ENCODE measurements at places on chromosomes 13 and 19.

DNA sequence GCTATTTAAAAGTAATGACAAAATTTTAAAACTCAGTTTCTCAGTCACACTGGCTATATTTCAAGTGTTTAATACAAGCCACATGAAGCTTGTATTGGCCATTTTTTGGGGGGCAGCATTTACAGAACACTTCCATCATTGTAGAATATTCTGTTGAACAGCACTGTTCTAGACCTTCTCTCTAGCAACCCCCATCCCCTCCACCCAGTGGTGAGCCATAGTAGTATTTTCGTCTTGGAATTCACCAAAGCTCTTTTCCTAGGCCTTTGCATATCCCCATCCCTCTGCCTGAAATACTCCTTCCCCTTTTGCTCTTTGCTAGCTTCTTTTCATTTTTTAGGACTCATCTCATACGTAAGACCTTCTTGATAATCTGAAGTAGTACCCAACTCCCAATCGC is 99.5 kb downstream of the ZC3H13 start:
- H3K36me3 ChIP-seq, result no peaks in the 10 kb centered on the region
- no peak for DNase-seq
- H3K27ac ChIP-seq, result no peak overlapping the region
- no peaks in the 10 kb centered on the region for H3K27me3 ChIP-seq
- no peak overlapping the region for H3K4me3 ChIP-seq

DNA sequence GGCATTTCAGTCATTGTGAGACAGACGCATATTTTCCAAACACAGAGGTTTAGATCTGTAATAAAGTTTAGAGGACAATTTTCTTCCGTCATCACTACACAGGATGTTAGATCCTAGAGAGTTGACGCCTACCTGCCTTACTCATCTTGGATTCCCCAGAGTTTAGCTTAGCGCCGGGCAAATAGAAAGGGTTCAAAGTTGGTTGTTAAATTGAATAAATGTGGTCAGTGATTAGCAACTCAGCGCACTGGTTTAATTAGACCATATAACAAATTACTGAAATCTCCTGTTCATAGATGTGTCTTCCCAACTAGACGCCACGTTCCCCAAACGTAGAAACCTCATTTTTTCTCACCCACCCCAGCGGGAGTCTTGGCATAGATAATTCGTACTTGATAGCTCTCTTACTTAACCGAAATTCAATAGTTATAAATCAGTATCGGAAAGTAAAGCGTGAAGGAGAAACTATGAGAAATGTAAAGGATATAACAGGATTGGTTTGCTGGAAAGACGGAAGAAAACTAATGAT is 726 bp upstream of the UFM1 start:
- DNase-seq, result no peak
- H3K4me1 ChIP-seq, result peaks cover 13% of the 10 kb centered on the region
- no peaks in the 10 kb centered on the region for H3K27me3 ChIP-seq
- H3K27ac ChIP-seq, result peak overlapping the region; percentile 94

DNA sequence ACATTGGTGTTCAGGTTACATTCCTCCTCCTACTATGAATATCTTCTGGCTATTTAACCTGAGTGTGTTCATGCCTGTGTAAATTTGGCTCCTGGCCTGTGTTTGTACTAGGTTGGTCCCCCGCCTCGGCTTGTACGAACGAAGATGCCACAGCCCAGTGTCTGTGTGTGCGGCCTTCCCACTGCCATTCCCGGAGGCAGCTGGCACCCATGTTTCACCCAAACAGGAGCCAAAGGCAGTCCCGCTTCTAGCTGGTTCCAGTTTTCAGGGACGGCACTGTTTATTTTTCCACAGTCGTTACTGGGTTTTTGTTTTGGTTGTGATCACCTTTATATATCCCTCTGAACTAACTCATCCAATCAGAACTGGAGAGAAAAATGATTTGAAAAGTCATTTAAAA is 102.5 kb upstream of the ZNF536 start:
- no peaks in the 10 kb centered on the region for H3K36me3 ChIP-seq
- H3K27ac ChIP-seq, result no peak overlapping the region
- no peaks in the 10 kb centered on the region for H3K27me3 ChIP-seq
- no peak for DNase-seq
- H3K4me1 ChIP-seq, result no peaks in the 10 kb centered on the region
- H3K4me3 ChIP-seq, result no peak overlapping the region

DNA sequence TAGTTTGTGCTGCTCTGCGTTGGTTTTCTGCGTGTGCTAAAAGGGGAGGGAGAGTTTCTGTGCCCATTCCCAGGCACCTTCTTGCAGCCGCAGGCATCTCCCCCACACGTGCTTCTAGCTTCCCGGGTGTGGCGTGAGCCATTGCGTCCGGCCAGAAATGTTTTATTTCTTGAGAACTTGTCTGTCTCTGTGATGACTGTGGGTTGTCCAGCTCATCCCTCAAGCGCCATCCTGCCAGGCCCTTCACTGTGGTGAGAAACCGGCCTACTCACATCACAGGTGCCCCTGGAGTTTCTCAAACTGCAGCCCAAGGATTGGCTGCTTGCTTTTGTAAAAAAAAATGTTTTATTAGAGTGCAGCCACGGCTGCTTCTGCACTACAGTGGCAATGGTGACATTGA is 24.2 kb downstream of the EPN1 start:
- H3K4me1 ChIP-seq, result no peaks in the 10 kb centered on the region
- peaks cover 16% of the 10 kb centered on the region for H3K36me3 ChIP-seq
- DNase-seq, result no peak
- H3K27me3 ChIP-seq, result no peaks in the 10 kb centered on the region
- no peak overlapping the region for H3K27ac ChIP-seq
- H3K4me3 ChIP-seq, result no peak overlapping the region

DNA sequence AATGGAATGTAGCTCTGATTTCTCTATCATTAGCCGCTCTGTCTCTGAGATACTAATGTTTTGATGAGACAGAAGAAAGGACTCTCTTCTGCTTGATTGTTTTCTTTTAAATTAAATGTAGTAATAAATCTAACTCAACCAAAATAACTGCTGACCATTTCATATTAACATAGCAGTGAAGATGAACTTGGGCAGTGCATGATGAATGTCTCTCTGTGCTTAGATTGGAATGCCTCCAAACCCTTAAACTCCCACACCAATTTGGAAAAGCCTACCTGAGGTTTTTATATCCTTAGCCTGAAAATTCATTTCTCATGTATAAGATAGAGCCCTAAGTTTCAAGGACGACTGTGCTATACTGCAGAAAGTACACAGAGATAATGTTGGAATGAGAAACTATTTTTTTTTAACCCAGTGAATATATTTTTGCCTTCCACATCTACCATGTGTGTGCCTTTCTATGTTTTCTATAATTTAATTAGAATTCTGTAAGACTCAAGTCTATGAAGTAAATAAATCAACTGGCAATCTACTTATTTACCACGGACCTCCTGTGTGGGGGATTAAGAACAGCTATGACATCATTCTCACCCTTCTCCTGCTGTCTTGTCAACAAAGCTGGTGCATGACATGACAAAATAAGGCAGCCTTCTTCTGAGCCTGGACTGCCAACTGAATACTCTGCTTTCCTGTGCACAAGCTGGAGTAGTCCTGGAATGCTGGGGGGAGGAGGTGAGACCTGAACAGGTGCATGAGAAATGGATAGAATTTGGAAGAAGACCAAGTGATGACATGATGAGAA is 155.5 kb downstream of the FGF9 start:
- DNase-seq, result no peak
- H3K27ac ChIP-seq, result no peak overlapping the region
- no peaks in the 10 kb centered on the region for H3K27me3 ChIP-seq
- no peak overlapping the region for H3K4me3 ChIP-seq
- no peaks in the 10 kb centered on the region for H3K36me3 ChIP-seq

- H3K4me1 ChIP-seq, result peaks cover 15% of the 10 kb centered on the region
- H3K36me3 ChIP-seq, result no peaks in the 10 kb centered on the region
- no peak overlapping the region for H3K4me3 ChIP-seq
- no peak overlapping the region for H3K27ac ChIP-seq
- peaks cover 20% of the 10 kb centered on the region for H3K27me3 ChIP-seq
These were observed 7.8 kb upstream of the RAB3A start for GRCh38 chr19:18211683-18212082.
